ENCODE measurements at places on chromosomes 1 and 21.
A peak's percentile ranks its signal among the peaks of the same experiment; 100 is the strongest.

DNA sequence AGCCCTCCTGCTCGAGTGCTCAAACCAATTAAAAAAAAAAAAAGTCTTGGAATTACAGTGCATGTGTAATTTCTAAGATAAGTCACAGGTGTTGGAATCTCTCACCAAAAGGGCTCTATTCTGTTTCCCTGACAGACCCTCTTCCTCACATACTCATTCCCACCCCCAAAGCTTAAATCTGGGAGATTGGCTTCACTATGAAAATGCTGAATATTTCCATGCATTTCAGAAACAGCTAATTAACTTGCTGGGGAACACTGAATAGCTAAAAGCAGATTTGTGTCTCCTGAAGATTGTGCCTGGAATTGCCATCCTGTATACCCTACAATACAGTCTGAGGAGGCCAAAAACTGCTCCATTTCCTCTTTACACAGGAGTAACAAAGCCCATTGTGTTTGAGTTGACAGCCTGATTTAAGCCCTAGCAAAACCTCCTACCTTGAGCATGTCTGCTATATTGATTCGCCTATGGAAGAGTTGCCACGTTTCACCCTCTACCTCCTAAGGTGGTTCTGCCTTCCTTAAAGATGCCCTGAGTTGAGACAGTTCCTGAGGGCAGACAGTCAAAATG is 1.4 kb upstream of the PIK3R3 start:
- DNase-seq: no peak

DNA sequence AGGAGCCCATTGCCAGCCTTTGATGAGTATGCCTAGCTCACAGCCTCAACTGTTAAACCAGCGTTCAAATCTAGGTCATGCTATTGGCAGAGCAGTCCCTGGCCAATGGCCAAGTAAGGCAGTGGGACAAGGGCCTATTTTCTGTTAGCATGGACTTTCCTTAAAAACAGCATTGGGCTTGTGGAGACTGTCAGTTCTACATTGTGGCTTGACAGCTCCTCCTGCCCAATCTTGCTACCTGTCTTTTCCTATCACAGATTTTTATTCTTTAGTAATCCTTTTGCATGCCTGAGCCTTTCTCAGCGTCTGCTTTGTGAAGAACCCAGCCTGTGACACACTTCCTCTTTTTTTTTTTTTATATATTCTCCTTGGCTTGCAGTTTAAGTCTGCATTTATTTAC is 56.4 kb downstream of the DIP2A start:
- DNase-seq: no peak

DNA sequence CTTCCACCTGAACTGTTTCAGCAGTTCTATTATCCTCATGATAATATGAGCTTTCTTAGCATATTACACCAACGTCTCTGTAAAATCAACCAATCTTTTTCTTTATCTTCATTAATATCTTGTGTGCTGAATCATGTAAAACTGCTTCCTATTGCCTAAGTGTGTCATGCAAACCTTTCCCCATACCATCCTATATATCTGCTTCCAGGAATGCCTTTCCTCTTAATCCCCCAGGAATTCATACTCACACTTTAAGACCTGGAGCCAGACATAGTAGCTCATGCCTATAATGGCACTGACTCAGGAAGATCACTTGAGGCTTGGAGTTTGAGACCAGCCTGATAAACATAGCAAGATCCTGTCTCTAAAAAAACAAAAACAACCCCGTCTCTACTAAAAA is 183.9 kb downstream of the NRIP1 start:
- DNase-seq: no peak

- no peak for DNase-seq
Measured at GRCh38 chr1:46068525-46068924, 63.9 kb downstream of the PIK3R3 start.

- DNase-seq: no peak
Measured at GRCh38 chr1:22364764-22365163, 86.9 kb upstream of the ZBTB40 start.

- no peak for DNase-seq
Measured at GRCh38 chr1:87117761-87118368, 203.4 kb downstream of the HS2ST1 start.

DNA sequence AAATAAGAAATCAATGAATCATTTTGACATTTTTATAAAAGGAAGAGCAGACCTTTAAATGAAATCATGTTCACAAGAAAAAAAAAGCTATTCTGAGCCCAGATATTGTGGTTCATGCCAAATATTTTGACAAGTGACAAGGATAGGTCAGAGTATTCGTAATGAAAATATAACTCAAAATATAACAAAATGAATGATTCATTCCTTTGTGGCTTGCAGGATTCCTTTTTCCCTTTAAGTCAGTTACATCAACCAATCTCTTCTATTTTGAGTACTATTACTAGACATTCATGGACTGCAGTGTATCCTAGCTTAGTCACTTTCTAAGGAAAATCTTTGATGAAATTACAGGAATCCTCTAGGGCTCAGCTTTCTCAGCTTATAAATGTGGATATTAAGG is 188.7 kb downstream of the COL11A1 start:
- no peak for DNase-seq

GRCh38 chr1:117231748-117232373 is 21.1 kb upstream of the VTCN1 start:
- DNase-seq: no peak

- DNase-seq: no peak
Measured at GRCh38 chr1:183931646-183932271, 105.8 kb downstream of the COLGALT2 start.

GRCh38 chr21:44701023-44701400 is 4.0 kb downstream of the KRTAP10-12 start:
- no peak for DNase-seq

DNA sequence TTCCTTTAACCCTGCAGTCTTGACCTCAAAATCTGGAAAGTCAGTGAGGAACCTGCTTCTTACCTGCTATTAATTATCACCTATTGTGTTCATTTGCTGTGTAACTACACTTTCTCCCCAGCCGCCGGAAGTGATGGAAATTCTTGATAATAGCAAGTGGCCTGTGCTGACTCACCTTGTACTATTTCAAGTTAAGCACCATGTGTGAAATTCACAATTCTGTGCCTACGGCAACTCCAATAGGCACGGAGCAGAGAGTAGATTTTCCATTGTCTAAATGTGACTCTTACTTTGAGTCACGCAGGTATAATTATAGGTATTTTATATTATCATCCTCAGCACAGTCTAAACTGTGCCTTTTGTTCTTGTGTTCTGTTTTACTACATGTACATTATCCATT is 466.8 kb downstream of the KIF26B start:
- no peak for DNase-seq

DNA sequence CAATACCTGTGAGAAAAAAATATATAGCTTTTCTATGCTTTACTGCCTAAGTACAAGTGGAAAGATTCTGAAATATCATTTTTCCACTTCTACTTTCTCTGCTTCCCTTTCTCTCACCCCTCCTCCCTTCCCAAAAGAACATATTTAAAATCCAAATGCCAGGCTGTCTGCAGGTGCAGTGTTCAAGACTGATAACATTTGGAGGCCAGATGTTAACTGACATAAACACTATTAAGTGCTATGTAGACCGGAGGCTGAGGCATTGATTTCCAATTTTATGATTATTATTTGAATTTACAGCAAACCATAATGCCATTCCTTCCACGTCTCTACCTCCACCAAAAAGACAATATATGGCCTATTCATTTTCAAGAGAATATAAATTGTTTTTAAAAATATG is 296.9 kb upstream of the SGIP1 start:
- DNase-seq: no peak

DNA sequence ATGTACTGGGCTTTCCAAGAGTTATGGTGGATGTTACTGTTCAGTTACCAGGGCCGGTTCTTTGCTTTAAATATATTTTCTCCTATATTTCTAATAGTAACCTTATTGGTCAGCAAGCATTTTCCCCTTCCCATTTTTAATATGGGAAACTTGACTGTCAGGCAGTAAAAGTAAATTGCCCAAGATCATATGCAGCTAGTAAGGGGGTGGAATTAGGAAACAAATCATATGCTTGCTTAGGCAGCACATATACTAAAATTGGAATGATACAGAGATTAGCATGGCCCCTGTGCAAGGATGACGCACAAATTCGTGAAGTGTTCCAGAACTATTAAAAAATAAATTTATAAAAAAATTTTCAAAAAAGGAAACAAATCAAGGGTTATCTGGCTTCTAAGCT is 73.9 kb downstream of the PATJ start:
- DNase-seq: no peak

GRCh38 chr1:119435052-119435451 is 20.1 kb downstream of the HSD3B2 start:
- no peak for DNase-seq

DNA sequence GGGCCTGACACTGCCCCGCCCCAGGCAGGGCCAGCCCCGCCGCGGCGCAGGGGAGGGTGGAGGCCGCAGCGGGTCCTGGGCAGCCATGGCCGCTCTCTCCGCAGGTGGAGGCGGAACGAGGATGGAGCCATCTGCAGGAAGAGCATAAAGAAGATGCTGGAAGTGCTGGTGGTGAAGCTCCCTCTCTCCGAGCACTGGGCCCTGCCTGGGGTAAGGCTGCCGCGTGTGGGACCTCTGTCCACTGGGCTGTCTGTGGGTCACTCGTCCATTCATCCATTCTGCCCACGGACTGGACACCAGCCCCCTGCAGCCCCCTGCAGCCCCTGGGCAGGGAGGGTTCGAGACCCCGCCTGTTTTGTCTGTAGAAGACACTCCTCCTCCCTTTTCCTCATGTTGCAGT is 18.4 kb upstream of the LRRC3 start:
- DNase-seq: no peak

GRCh38 chr1:221100611-221101010 is 221.4 kb downstream of the HLX start:
- DNase-seq: no peak

- no peak for DNase-seq
Measured at GRCh38 chr1:66493731-66494130, 40.2 kb upstream of the SGIP1 start.

DNA sequence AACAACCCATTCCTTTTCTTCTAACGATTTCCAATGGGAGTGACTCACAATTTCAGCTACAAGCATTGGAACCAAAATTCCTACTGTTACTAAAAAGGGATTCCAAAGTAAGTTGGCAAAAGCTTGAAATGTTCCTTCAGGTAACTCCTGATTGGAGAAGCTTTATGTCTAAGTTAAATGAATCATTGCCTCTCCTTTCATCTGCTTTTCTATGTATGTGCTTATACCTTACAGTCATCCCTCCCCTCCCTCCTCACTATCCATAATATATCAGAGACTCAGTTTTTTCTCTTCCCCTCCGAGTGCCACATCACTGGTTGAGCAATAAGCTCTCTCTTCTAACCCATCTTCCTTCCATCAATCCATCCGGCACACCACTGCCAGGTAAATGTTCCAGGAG is 86.8 kb downstream of the TIAM1 start:
- no peak for DNase-seq

GRCh38 chr1:100456880-100457279 is 81.1 kb upstream of the GPR88 start:
- DNase-seq: no peak

DNA sequence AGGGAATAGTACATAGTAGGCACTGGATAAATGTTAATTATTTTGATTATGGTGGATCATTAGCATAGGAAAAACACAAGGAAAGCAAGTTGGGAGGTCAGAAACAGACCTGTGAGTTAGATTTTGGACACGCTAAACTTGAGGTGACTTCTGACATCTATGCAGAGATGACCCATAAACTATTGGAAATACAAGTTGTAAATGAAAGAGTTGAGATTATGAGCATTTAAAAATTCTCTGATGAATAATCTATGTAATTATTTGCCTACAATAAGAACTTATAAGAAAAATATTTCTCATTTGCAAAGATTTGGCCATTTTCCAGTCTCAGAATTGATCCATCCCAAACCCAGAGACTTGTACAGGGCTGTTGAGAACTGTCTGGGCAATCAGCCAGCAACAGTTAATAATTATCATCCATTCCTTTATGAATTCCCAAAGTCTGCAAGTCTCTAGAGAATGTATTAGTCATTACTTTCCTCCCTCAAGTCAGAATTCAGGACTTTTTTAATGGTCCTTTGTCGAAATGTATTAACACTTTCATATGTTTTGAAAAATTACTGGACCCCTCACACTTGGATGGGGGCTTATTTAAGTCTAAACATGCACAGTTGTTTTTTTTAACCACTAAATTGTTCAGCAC is 19.4 kb upstream of the SLAMF6 start:
- no peak for DNase-seq

GRCh38 chr21:35208810-35209517 is 159.9 kb upstream of the RUNX1 start:
- DNase-seq: no peak

GRCh38 chr1:156618853-156619581 is at the start of gene HAPLN2:
HAPLN2 (plus strand) TSS chr1:156619415; CDS start chr1:156623491, 4,076 bp downstream.
- DNase-seq: no peak

GRCh38 chr1:2496087-2496622 is 20.1 kb downstream of the PLCH2 start:
- DNase-seq: peak; percentile 77

DNA sequence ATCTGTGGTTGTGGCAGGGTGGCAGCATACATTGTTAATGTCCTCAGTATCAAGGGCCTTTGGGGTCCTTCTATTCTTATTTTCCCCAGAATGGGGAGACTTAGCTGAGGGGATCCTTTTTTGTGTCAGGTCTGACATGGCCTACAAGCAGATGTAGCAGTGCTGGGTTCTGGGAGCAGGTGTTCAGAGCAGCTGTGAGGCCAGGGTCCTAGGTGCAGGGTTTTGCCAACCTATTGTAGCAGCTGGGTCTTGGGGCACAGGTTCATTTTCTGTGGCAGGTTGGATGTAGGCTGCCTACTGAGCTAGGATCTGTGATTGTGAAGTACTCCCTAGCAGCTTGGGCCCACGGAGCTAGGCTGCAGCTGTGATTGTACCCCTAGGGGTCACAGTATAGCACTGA is 60.1 kb downstream of the DIPK1A start:
- no peak for DNase-seq

DNA sequence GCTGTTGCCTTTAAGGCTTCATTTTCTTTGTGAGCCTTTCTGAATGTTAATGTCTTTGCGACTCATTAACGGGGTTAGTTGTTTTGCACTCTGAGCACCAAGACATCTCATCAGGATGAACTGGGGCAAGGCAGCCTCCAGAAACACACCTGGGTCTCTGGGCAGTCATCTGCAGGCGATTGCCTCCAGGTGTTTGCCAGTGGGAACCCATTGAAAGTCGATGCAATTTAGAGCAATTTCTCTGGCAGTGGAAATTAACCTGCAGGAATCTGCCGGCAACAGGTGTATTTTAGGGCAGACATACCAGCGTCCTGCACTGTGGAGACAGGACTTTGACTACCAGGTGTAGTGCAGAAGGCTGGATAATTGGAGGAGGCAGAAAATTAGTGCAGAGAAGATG is 661.0 kb upstream of the PTBP2 start:
- no peak for DNase-seq

DNA sequence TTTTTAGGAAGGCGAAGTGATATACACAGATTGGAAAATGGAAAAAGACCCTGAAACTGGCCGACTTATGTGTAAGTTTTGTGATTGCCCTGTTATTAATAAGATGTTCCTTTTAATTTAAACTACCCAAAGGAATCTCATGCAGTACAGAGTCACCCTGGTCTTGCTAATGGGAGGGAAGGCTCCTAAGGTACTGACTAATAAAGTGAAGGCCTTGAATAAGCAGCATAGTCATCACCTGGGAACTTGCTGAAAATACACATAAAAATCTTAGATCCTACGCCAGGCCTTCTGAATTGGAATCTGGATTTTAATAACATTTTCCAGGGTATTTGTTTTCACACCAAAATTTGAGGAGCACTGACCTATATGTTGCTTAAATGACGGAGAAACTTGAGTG is 73.4 kb upstream of the MCOLN3 start:
- DNase-seq: no peak
